Body of pancreas (tissue), 4 donors: ENCODE measurements at places on chromosomes 12 and 14. TPM values are rescaled to one million over a fixed set of nuclear protein-coding genes. Genes with fewer than 3 reads are reported as not detected.

- DNase-seq = no peak
These were observed 32.0 kb downstream of the EAPP start for GRCh38 chr14:34507459-34507858.

DNA sequence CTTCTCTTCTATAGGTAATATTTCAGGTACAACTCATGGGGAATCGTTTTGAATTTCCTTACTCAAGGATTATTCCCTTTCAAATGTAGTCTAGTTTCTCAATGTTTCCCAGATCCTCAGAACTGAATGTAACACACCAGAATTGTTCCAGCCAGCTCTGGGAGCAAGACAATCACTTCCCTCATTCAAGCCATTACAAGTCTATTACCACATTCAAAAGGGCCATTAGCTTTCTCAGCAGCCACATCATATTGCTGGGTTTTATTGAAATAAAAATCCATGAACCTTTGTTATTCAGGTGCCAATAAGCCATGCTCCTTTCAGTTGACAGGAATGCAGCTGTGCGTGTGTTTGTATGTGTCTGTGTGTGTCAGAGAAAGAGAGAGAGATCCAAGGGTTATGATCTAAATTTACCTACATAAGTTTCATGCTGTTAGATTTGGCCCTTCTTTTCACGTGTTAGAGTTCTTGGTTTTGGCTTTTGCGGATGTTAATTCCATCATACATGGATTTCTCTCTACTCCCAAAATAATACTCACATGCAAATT is 357.7 kb downstream of the BCAT1 start:
- no peak for DNase-seq

CCDC197 gene
- not detected for total RNA-seq

DNA sequence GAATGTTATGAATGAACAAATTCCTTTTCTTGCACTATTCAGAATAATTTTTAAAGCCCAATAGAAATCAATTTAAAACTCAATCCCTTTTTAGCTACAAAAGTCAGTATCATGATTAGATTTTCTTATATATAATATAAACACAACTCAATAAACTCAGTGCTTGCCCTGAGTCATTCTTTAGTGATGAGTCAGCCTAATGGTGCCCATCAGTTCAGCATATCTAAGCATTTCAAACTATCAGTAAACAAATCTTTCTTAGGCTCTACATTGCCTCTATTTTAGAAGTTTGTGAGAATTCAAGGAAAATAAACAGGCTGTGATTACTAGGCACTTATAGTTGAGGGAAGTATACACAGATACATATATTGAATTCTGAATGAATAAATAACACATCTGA is 179.6 kb downstream of the NELL2 start:
- DNase-seq = no peak

- DNase-seq = no peak
These were observed 16.9 kb downstream of the PPP4R3A start for GRCh38 chr14:91493169-91493568.

DNA sequence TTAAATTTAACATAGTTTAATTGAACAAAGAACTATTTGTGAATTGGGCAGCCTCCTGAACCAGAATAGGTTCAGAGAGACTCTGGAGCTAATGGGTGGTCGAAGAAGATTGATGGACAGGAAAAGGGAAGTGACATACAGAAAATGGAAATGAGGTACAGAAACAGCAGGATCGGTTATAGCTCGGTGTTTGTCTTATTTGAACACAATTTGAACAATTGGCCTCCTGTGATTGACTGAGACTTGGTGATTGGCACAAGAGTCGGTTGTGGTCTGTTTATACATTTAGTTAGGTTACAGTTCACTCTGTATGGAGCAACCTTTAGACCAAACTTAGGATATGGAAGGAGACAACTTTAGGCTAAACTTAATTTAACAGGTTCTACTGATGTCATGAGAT is 18.4 kb upstream of the CFL2 start:
- DNase-seq = no peak

- no peak for DNase-seq
These were observed 3.8 kb downstream of the INHBC start for GRCh38 chr12:57438400-57438799.

DNA sequence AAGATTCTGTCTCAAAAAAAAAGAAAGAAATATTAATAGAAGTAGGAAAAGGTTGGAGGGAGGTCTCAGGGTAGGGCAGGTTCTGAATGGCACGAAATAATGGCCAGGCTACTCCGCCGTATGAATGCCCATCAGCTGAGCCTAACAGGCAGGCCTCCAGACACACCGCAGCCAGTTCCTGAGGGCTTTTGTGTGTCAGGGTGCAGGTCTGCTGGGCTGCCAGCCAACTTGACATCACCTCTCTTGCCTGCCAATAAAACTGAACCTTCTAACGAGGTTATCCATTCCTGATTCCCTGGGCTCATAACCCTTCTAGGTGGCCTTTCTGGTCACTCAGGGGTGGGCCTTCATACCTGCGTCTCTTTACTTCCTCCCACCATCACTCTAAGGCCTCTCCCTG is 3.0 kb downstream of the IFI27 start:
- peak; percentile 36 for DNase-seq

DNA sequence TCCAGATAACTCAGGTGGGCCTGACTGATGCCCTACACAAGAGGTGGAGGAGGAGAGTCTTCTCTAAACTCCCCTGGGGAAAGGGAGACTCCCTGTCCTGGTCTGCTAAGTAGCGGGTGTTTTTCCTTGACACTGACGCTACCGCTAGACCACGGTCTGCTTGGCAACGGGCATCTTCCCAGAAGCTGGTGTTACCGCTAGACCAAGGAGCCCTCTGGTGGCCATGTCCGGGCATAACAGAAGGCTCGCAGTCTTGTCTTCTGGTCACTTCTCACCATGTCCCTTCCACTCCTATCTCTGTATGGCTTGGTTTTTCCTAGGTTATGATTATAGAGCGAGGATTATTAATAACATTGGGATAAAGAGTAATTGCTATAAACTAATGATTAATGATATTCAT is 965.5 kb downstream of the TMEM121 start:
- peak; percentile 24 for DNase-seq

CPSF6 gene
- 33.2 TPM for total RNA-seq

- no peak for DNase-seq
These were observed 26.8 kb downstream of the ZFYVE1 start for GRCh38 chr14:73000073-73000472.

- DNase-seq = no peak
These were observed 270.8 kb downstream of the FOXG1 start for GRCh38 chr14:29037411-29037810.

- no peak for DNase-seq
These were observed 21.3 kb upstream of the RBM19 start for GRCh38 chr12:113987261-113988063.

ARMH4 gene
- not detected for total RNA-seq

NUAK1 gene
- total RNA-seq = 9.1 TPM

OAS3 gene
- 2.3 TPM for total RNA-seq

DNA sequence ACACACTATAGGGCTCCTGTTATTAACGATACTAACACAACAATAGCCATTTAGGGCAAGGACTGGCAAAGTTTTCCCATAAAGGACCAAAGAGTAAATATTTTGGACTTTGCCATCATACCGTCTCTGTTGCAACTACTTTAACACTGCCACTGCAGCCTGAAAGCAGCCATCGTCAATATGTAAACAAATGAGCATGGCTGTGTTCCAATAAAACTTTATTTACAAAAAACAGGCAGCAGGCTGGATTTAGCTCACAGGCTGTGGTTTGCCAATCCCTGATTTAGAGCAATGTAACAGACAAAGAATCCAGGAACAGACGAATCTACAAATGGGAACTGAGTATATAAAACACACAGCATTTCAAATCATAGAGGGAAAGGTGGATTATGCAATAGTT is 84.1 kb downstream of the FRMD6 start:
- DNase-seq = no peak

PNN gene
- total RNA-seq = 31.6 TPM

DNA sequence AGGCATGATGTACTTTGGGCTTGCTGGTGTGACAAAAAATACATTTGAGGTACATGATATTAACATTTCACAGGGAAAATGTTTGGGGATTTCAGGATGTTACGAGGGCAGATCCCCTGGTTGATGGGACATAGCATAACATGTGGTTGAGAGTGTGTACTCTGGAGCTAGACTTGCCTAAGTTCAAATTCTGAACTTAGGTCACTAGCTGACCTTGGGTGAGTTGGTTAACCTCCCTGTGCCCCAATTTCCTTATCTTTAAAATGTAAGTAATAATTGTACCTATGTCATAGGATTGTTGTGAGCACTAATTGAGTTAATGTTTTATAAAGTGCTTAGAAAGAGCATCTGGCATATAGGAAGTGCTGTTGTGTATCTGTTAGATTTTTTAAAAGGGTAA is 64.7 kb upstream of the ATF1 start:
- no peak for DNase-seq

DNA sequence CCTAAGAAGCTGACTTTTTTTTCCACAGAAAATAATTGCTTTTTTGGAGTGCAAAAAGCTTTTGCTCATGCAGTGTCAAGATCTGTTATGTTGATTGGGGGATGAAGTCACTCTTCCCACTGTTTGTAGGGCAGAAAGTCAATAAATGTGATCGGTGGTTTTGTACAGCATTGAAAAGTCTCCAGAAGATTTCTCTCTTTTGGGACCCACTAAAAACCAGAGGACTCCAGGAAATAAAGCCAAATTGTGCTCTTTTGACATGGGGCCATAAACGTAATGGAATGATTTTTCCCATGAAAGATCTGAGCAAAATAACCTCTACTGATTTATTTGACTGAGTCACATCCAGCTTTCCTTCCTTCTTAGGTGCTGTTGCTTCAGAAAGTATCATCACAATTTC is 122.5 kb downstream of the SNAPC1 start:
- no peak for DNase-seq

NGB gene
- total RNA-seq = not detected

DNA sequence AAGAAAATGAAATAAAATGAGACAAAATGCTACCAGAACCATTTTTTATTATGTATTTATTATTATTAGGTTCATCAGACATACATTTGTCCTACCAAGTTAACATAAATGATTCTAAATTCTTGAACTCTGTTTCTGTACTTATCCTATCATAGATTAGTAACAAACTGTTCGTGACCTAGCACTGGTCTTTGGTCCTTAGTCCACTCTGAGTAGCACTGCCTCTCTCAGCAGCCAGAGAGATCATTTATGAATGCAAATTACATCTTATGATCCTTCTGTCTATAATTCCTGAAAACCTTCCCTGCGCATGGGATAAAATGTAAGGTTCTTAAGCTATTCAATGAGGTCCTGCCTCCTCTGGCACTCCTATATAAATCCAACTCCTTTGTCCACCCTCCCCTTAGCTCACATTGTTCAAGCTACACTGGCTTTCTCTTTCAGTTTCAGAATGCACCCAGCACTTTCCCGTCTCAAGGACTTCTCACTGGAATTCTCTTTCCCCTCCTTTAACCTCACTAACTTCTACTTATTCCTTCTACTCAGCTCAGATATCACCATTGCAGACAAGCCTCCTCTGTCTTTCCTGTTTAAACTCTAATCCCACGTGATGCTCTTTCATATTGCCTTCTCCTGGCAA is 17.1 kb downstream of the PDZRN4 start:
- no peak for DNase-seq

NEUROD4 gene
- not detected for total RNA-seq

GRCh38 chr12:124481772-124482566 is 85.4 kb downstream of the NCOR2 start:
- no peak for DNase-seq

- no peak for DNase-seq
These were observed 75.6 kb upstream of the BCL11B start for GRCh38 chr14:99347561-99347960.

DNA sequence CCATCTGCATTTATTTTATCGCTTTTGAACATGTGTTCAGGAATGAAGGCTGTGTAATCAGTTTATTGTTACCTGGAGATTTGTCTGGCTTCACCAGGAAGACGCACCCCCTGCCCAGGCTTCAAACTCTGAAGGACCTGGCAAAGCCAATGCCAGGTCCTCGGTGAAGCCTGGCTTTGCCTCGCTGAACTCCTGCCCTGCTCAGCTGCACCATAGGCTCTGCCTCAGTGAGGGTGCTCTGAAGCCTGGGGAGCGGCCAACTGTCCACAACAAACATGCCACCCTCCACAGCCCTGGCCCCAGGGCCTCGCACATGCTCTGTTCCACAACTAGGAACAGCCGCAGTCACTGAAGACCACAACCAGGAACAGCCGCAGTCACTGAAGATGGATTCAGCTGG is 66.9 kb downstream of the NTF3 start:
- DNase-seq = no peak

DNA sequence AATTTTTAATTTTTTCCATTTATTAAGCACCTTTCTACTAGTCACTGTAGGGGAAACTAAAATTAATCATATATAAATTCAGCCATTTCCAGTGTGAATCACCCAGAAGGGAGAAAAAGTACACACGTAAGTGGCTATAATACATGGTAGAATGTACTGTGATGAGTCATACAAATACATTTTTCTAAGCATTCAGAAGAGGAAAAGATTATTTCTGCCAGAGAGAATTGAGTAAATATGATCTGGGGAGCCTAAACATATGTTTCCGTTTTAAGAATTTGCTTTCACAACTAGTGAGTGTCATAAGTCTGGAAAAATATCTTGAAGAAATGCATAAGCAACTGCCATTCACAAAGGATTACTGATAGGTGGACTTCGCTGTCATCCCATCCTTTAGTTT is 102.8 kb downstream of the TGFB3 start:
- DNase-seq = no peak

CLEC12A gene
- total RNA-seq = 0.99 TPM

GRCh38 chr14:59320763-59321625 is 132.5 kb downstream of the DAAM1 start:
- DNase-seq = no peak
